ENCODE measurements at places on chromosomes 2 and 18.

- DNase-seq, result no peak
These were observed 165.4 kb downstream of the CAPN13 start for GRCh38 chr2:30641765-30642345.

DNA sequence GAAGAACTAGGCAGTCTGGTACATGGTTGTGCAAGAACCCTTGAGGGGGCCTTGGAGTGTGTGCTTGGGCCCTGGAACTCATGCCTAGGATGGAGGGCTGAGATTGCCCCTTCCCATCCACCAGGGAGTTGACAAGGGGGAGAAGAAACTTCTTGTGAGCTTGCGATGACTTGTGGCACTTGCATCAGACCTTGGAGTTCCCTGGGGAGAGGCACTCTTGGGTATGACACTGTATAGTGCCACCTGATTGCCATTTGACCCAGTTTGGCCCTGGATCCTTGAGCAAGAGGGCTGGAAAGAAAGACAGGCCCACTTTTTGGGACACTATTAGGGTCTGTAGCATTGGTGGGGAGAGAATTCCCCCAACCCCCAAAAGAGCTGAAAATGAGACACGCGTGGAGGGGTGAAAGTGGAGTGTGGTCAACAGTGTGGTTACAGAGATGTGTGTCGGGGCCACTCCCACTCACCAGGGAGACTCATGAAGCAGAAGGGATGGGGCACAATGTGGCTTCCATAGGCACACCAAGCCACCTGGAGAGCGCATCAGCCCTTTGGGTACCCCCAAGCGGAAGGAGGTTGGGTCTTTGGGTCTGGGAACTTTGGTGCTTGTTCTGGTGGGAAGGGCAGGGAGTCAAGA, 101.3 kb downstream of the MSH2 start:
- no peak for DNase-seq

GRCh38 chr2:209473930-209474419, 50.1 kb downstream of the MAP2 start:
- peak; percentile 42 for DNase-seq

DNA sequence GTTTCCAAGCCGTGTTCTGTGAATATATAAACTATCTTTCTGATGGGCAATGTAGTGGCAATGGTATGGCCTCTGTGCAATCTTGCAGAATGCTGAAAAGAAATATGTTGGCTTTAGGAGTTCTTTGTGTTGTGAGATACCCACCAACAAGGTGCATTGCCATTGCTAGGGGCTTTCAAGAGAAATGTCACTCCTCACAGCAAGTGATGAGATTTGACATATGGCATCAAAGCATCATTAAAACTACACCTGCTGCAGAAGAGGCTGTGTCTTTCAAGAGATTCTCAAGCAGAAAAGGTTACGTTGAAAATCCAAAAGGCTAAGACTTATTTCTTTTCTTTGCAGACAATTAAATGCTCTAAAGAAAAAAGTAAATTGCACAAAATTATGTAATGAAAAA, 1110.8 kb downstream of the CBLN2 start:
- no peak for DNase-seq

DNA sequence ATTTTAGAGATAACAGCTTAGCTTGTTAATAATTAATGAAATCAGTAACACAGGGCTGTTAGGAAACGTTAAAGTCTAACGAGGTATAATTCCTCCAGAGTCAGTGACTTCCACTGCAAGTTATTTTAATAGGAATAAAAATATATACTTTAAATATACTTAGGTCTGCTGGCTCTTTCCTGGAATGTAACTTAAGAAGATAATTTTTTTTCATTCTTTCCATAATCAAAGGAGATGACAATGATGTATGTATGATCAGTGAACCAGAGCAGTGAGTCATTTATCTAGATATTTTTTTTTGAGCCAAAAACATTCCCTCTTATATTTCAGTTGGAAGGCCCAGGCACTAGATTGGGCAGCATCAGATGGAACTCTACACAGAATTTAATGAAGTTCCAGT, 104.2 kb upstream of the LYPD1 start:
- no peak for DNase-seq

- no peak for DNase-seq
These were observed 689 bp downstream of the OST4 start for GRCh38 chr2:27070653-27071276.

DNA sequence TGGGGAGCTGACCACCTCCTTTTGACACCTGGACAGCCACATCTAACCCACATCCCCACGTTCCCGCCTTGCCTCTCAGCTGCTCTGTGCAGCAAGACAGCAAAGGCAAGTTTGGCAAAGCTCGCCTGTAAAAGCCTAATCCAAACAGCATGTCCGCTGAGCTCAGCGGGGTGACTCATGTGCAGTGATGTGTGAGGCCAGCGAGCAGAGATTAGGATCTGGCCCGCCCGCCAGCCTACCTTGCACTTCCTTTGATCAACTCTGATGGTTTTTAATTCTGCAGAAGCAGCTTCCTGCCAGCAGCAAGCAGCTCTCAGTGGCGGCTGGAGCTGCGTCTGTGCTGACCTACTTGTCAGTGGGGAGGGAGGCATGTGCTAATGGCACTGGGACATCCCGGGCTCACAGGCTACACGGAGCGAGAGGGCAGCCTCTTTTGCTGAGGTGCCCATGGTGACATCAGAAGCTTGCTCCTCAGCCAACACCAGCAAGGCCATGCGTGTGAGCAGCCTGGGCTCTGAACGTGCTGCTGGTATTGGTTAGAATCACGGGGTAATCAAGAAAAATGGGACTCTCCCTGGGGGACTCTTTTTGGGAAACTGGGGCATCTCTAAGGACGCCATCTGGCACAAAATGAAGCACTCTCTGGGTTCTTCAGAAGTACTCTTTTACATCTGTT, 36.0 kb upstream of the EML4 start:
- DNase-seq, result peak; percentile 85

DNA sequence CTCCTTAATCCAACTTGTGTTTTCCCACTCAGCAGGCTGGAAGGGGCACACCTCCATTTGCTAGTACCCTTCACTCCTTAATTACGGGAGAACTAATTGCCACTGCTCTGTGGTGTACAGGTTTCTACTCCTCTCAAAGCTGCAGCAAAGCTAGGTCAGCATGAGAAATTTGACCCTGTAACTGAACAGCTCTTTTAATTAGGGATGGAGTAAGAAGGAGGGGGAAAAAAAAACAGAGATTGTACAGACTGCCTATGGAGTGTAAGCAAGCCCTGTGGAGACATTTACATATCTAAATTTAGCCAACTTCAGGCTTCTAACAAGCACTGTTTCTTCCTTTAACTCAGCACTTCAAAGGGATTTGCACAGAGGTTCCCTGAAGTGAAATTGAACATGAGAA, 629.7 kb upstream of the SETBP1 start:
- no peak for DNase-seq

GRCh38 chr2:51003345-51004192, 28.4 kb downstream of the NRXN1 start:
- no peak for DNase-seq

- DNase-seq, result no peak
These were observed 126.3 kb upstream of the HS6ST1 start for GRCh38 chr2:128444816-128445522.

- DNase-seq, result no peak
These were observed 58.4 kb downstream of the TMEM247 start for GRCh38 chr2:46537624-46538295.

DNA sequence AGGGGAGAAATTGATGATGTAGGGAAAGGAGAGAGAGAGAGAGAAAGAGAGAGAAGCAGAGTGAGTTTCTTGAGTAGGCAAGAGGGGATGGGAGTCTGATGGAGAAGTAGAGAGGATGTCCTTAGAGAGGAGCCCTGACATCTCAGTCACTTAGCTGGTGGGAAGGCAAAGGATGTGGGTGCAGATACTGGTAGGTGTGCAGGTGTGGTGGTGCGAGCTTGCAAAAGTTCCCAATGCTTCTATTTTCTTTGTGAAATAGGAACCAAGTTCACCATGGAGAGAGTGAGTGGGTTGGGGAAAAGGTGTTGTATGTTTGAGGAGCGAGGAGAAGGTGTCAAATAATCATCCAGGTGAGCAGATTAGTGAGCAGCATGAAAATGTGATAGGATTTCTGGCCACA, 26.5 kb upstream of the POLE4 start:
- DNase-seq, result no peak

GRCh38 chr18:74662622-74663021, 65.0 kb downstream of the ZNF407 start:
- no peak for DNase-seq

- DNase-seq, result no peak
These were observed 101.0 kb downstream of the EVA1A start for GRCh38 chr2:75459565-75460310.

GRCh38 chr2:186456941-186457340, 29.1 kb upstream of the ZC3H15 start:
- DNase-seq, result no peak

- no peak for DNase-seq
These were observed 16.7 kb upstream of the PID1 start for GRCh38 chr2:229287823-229288222.

- no peak for DNase-seq
These were observed 387.8 kb downstream of the ZNF521 start for GRCh38 chr18:24964216-24964615.

DNA sequence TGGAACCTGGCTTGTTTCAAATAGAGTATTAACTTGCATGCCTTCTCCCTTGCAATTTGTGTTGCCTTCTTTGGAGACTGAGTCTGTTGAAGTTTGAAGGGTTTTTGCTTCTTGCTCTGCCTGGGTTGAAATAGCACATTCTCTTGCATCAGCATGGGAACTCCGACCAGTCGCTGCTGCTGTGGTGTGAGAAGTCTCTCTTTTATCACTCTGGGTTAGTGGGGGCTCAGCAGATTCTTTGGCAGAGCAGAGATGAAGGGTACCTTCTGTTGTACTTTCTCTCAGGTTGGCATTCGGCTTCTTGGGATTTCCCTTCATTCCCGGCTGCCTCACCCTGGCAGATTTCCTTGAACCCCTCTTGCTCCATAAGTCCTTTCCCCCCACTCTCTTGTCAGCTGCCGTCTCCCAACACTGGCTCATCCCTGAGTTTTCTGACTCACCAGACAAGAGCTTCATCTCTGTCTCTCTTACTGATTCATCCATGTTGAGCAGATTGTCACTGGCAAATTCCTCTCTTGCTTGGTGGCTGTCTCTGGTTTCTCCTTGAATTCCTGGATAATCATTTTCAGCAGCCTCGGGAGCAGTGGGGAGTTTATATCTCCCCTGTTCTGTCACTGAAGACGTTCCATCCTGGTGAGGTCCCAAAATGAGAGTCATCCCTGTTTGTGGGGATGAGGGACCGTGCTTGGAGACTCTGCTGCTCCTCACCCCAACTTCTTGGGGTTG, 49.9 kb downstream of the ALPK2 start:
- no peak for DNase-seq

- peak; percentile 79 for DNase-seq
These were observed 148.1 kb downstream of the EML6 start for GRCh38 chr2:54871457-54872107.

GRCh38 chr18:58132595-58133261, 88.7 kb downstream of the NEDD4L start:
- no peak for DNase-seq

DNA sequence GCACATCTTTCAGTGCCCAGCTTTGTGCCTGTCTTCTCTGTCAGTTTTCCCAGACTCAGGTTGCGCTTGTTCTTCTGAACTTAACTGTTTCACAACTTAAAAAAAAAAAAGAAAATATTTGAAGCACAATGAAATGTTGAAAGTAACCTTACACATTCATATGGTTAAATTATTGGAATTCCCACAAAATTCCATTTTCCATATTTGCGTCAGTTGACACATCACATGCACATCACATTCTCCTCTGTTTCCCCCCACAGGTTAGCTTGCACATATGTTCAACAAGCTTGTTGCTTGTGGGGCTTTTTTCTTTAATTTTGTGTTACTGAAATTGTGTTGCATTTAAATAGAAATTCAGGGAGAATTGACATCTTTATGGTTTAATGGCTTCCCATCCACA, 8.3 kb downstream of the MYO1B start:
- DNase-seq, result no peak

DNA sequence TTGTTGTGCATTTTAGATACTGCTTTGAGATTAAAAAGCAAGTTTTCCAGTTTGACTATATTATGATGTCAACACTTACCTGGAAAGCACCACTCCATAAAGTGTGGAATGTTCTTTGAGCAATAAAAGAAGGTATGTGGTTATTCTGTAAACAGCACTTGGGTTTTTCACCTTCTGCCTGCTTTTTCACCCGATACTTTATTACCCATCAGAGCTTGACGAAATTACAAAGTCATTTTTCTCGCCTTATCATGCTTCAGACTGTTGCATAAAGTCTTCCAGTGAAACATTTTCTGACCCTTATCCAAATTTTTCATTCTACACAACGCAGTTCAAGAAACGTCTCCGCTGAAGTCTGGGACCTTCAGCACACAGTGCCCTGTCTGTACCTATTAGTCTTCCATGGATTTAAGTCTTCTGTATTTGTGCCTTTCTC, 25.2 kb downstream of the CAB39 start:
- no peak for DNase-seq

GRCh38 chr18:24086082-24086481, 52.8 kb upstream of the CABYR start:
- DNase-seq, result no peak

DNA sequence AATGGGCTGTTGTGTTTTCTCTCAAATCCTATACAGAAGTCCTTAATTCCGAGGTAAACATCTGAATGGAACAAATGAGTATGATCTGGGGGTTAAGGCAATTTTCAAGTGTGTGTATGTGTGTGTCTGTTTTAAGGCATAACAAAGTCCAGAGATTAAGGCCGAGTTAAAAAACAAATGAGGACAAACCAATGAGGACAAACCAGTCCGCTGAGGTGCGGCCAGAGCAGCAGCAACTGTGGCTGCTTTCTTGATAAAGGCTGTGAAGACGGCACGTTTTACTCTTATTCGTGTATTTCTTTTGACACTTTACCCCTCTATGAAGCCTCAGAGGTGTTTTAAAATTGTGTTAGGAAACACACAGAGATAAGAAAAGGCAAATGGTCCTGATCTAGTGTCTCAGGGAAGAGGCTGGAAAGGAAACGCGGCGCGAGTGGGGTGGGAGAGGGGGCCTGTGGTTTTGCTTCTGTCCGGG, 495 bp upstream of the GULP1 start:
- no peak for DNase-seq

DNA sequence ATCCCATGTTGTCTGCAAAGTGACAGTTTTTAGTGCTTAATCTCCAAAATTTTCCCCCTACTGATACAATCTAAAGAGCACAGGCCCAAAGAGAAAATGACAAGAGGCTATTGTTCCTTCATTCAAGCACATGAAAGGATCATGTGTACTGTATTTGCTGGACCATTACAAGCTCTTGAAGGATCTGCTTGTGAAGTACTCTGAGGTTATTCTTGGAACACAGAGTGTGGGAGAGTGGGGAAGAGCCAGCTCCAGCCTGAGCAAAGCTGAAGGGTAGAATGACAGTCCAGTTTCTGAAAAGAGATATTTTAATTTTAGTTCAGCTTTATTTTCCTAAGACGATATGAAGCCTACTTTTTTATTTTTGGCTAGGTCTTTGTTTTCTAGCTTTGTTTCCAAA, 112.2 kb downstream of the GALNT3 start:
- DNase-seq, result no peak

GRCh38 chr2:60000686-60001085, 552.8 kb downstream of the BCL11A start:
- no peak for DNase-seq

GRCh38 chr2:150467621-150467963, 19.9 kb downstream of the RND3 start:
- DNase-seq, result no peak
